ENCODE measurements at places on chromosomes 12 and 14.
A peak's percentile ranks its signal among the peaks of the same experiment; 100 is the strongest.

DNA sequence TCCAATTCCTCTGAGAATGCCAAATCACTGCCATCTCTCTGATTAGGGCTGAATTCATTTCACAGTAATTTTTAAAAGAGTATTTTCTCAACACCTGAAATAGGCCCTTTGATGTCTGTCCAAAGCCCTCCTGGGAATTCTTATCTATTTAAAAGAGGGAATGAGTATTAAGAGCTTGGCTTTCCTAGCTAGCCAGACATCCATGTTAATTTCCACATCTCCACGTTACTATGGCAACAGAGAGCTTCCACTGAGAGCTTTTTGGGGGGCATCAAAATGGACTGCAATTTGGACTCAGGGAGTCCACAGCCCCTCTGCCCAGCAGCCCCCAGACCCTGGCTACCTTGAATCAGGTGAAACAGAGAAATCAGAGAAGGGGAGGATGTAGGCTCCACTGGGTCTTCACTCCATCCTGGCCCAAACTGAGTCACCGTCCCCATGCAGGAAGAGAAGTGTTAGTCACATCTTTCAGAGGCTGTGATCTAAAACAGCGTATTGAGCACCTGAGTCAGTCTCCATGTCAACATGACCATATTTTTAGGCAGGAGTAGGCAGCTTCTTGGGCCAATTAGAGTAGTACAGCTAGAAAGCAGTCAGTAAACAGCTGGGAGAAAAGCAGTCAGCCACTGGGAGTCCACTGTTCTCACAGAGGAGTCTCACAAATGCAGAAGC lies 7.0 kb upstream of the FICD start:
- DNase-seq, result no peak

GRCh38 chr12:99151744-99152143 lies 495.8 kb upstream of the GARIN6 start:
- no peak for DNase-seq

DNA sequence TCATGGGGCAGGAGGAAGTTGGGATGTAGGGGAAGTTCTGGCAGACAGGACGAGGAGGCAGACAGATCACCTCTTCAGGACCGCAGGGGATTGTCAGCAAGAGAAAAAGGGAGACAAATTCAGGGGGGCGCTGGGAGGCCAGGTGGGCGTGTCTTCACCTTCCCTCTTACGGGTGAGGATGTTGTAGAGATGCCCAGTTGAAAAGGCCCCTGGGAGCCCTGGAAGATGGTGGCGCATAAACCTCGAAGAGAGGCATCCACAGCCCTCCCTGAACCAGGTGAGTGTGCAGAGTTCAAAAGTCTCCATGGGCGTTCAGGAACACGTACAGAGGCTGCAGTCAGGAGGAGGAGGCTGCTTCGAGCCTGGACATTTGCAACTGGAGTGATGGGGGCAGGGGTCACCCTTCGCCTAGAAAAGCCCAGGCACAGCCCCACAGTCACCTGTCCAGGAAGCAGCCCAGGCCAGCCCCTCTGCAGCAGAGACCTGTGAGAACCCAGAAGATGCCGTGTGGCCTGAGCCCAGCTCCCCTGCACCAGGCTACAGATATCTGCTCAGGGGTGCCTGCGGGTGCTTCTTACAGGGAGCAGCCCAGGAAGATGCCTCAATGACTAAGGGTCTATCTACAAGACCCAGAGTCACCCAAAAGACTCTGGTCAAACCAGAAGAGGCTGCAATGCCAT lies 74.4 kb downstream of the PRIMA1 start:
- no peak for DNase-seq

GRCh38 chr14:85527445-85528035 lies 2.4 kb upstream of the FLRT2 start:
- DNase-seq, result no peak

- DNase-seq, result peak; percentile 93
Observed at GRCh38 chr12:111396726-111397445, 8.8 kb upstream of the SH2B3 start.

GRCh38 chr12:6185961-6186827 lies 14.0 kb upstream of the CD9 start:
- DNase-seq, result no peak

- no peak for DNase-seq
Observed at GRCh38 chr14:70810621-70811020, 1.3 kb upstream of the MAP3K9 start.

GRCh38 chr14:22231018-22231417 lies 358.0 kb downstream of the DAD1 start:
- no peak for DNase-seq

GRCh38 chr12:67918441-67918840 lies 70.8 kb upstream of the IFNG-AS1 start:
- DNase-seq, result no peak

GRCh38 chr12:1918884-1919236 lies 408 bp upstream of the CACNA2D4 start:
- peak; percentile 11 for DNase-seq

GRCh38 chr12:41013881-41014642 lies 174.1 kb upstream of the PDZRN4 start:
- DNase-seq, result no peak

DNA sequence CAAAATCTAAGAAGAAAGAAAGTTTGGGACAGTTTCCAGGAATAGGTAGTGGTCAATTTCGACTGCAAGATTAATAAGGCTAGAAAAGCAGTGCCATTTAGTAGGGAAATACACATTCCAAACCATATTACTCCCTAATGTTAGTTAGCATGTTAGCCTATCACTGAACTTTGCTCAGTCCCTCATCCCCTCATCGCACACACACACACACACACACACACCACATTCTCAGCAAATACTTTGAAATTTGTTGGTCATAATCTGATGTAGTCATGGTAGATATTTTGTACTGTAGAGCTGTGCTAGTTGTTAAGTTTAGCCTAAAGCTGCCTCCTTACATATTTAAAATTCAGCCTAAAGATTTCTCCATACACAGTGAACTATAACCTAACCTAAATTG lies 64.0 kb downstream of the MYF5 start:
- no peak for DNase-seq

GRCh38 chr12:82953397-82953796 lies 266.7 kb downstream of the TMTC2 start:
- DNase-seq, result no peak

DNA sequence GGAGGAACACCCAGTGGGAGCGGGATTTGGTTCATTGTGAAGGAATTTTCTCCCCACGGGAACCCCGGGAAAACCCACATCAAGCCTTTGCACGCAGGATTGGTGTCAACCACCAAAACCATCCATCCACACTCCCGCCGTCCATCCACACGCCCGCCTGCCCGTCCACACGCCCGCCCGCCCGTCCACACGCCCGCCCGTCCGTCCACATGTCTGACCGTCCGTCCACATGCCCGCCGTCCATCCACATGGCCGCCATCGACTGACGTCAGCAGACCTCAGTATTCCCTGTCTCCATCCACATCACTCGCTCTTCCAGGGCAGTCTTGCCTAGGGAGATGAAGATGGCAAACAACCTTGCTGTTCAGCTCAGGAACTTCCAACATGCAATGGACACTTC lies 6.7 kb upstream of the GPR132 start:
- DNase-seq, result no peak

GRCh38 chr12:131919366-131920156 lies 9.5 kb upstream of the PUS1 start:
- DNase-seq, result no peak

DNA sequence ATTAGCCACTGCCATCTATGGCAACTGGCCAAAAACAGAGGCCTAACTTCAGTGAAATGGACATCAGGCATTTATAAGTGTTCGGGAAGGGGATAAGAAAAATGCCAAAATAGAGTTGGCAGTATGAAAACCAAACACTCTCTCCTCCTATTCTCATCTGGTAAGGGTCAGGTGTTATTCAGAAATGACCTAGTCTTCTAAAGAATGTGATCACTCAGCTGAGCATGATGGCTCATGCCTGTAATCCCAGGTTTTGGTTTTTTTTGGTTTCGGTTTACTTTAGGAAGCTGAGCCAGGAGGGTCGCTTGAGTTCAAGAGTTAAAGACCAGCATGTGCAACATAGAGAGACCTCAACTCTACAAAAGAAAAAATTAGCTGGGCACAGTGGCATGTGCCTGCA lies 170.3 kb downstream of the GRIN2B start:
- DNase-seq, result no peak

DNA sequence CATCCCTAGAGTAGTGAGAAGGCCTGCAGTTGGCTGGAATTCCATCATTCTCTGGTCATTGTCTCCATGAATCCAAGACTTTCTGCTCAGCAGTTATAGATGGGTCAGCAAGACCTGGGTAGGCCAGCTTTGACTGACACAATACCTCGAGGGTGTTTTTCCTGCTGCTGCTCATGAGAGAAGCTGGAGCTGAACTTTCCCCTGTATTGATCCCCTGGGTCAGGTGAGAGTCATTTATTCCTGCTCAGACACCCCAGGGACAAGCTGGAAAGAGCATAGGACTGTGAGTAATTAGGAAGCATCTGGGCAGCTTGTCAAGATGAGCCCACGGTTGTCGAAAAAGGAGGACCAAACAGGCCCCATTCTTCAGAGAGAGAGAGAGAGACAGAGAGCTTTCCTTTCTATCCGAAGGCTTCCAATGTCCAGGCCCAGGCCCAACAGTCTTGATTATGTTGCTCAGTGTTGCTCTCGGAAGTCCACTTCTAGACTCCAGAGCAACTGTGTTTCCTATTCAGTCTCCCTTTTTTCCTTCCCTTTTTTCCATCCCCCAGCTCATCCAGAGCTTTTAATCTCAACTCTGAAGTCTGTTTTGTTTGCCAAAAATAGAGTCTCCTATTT lies 131.1 kb downstream of the SLC8A3 start:
- no peak for DNase-seq

DNA sequence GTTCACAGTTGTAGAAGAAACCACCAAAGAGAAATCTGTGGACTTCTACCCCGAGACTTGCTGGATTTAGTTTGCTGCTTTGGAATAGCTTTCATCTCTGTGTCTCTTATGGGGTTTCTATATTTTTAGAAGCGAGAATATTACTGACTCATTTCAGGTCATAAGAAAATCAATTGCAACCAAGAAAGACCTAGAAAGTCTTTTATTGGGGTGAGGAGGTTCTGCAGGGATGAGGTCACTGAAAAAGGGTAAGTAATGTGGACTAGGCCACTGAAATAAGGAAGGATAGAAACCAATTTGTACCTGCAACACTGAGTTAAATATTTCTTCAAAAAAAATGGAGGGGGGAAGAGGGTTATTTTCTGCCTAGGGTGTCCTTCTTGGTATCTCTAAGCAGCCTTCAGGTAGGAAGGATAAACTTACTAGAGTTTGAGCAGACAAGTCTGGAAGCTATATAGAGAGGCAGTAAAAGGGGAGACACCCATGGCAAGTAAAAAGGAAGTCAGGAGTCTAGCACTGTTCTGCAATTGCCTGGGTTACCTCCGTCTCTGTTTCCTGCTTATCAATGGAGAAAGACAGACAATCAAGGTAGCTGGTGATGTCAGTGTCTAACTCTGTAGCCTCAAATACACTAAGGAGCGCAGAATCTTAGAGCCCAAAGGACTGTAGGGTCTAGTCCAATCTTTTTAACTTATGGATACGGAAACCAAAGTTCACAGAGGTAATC lies 19.6 kb upstream of the KERA start:
- DNase-seq, result no peak

- no peak for DNase-seq
Observed at GRCh38 chr12:4196805-4197420, 76.6 kb upstream of the CCND2 start.

- DNase-seq, result peak; percentile 53
Observed at GRCh38 chr14:106845286-106846087, 1319.1 kb downstream of the TMEM121 start.

DNA sequence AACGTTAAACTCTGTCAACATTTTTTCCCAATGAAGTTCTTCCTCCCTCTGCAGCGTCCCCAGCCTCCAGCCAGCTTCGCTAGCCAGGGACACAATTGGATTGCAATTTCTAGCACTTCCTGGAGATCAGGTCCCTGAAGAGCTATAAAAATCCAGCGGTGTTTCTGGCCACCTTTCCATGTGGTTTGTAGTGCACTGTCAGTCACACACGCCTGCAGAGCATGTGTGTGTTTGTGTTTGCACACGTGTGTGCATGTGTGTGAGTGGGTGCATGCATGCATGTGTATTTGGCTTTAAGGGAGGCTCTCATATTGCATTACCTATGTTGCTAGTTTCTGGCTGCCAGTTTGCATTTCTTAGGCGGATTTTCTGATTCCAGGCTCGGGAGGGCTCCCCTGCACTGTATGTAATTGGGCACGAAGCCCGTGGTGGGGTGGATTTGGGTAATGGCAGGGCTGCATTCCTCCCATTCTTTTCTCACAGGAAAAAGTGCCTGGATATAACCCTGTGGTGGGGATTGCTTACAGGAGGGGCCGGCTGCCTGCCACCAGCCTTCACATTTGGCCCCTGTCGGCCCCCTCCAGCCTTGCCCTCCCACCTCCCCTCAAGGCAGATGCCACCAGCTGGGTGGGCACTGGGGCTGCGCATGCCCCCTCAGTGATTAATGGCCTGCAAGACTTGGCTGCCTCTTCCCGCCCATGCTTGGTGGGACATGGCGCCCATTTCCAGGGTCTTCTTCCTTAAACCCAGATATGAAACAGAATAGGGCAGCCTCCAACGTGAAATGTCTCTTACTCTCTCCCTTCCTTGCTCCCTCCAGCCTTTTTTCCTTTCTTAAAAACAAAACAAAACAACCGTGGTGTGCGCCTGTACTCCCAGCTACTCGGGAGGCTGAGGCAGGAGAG lies 74.0 kb downstream of the TSPAN9 start:
- no peak for DNase-seq

DNA sequence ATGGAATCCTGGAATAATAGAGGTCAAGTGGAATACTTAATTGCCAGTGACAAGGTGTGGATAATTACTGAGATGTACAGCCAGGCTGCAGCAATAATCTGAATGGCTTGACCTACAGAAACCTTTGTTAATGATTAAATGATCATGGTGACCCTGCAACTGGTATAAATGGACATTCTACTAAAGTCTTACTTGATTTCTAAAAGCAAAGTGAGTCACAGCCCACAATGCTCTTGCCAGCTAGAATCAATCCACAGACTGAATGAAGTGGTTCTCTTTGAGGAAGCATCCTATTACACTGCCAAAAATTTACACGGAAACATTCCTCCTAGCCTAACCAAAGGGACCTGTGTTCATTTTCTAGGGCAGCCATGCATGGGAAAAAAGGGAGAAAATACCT lies 518.5 kb downstream of the SOX5 start:
- no peak for DNase-seq

DNA sequence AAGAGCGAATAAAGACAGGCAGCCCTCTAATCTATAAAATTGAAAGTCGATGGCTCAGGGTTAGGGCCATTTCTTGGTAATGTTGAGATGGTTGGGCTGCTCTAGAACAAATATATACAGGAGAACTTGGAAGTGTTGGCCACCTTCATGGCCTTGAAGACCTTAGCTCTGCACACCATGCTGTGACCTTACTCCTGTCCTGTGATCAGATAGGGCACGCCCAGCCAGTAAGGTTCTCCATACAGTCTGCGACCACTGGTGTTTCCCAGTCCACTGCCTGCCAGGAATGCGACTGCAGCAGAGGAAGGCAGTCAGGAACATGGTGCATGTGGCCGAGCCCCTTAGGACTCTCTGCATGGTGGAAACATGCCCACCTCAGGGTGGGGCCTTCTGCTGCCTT lies 73.2 kb upstream of the PSMA6 start:
- DNase-seq, result no peak

GRCh38 chr14:50792634-50793068 lies 38.3 kb downstream of the NIN start:
- no peak for DNase-seq

- no peak for DNase-seq
Observed at GRCh38 chr12:109547286-109547685, 26.0 kb downstream of the MMAB start.

Data from stimulated activated CD4-positive, alpha-beta T cell treated with anti-CD3 and anti-CD28 coated beads, Interleukin-2, amount 100 ng/mL, for 24 hours (primary cell).